ENCODE measurements at places on chromosomes 5 and 9. TPM values are rescaled to one million over a fixed set of nuclear protein-coding genes. Genes with fewer than 3 reads are reported as not detected.

DNA sequence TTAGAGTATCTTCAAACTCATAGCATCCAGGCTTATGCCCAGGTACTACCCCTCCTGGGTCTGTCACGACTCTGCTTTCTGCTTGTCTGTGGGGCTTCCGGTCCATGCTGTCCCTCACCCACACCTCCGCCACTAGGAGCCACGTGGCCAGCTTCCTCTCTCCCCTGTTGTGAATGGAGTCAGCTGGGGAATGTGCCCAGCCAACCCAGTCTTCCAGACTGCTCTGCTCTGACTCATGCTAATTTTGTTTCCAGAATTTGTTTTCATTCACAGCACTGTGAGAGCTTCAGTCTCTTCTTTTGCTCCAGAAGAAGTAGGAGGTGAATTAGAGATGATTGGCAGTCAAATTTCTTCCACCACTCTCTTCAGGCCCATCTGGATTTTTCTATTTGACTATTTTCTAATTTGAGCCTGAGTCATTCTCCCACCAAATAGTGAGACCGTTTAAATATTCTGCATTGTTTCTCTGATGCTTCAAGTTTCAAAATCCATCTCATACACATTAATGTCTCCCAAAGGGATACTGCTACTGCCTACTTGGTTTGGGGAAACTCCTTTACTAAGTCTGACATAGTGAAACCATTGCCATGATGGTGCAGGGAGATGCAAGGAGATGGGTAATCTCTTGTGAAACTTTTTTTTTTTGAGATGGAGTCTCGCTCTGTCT is 424.1 kb upstream of the KIF2A start:
- DNase-seq, result no peak

Gene FBXO38
- 46.8 TPM for total RNA-seq

DNA sequence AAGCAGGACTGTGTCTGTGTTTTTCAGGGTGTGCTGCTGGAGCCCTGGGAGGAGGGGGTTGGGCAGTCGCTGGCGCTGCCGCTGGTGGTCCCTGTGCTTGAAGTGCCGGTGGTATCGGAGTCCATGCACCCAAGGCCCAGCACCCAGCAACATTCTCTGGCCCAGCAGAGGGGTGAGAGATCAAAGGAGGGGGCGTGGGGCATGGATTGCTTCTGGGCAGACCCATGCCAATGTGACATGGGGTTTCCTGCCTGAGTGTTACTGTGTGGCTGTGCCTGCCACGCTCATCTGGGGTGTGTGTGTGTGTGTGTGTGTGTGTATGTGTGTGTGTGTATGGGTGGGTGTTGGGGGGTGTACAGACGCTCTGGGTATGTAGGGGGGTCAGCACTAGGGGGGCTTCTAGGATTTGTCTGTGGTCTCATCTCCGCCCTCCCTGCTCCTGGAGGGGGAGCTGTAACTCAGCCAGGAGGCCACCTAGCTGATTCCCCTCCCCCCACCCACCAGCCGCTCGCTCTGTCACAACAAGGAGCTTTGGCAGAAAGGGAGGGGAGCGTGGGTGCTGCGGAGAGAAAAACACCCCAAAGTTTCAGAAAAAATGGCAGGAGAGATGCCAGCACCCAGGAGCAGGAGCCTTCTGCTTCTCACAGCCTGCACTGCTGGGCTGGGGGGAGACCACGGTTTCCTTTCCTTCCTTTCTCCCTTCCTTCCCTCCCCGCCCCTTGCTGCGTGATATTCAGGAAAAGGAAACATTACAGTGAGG is 35.9 kb upstream of the HSPA9 start:
- DNase-seq, result no peak

Gene TOR4A
- total RNA-seq, result 60.8 TPM

Gene SHOC1
- not detected for total RNA-seq

GRCh38 chr9:126872516-126872915 is 12.1 kb downstream of the ZBTB34 start:
- DNase-seq, result no peak

Gene BTNL3
- total RNA-seq, result 130 TPM

DNA sequence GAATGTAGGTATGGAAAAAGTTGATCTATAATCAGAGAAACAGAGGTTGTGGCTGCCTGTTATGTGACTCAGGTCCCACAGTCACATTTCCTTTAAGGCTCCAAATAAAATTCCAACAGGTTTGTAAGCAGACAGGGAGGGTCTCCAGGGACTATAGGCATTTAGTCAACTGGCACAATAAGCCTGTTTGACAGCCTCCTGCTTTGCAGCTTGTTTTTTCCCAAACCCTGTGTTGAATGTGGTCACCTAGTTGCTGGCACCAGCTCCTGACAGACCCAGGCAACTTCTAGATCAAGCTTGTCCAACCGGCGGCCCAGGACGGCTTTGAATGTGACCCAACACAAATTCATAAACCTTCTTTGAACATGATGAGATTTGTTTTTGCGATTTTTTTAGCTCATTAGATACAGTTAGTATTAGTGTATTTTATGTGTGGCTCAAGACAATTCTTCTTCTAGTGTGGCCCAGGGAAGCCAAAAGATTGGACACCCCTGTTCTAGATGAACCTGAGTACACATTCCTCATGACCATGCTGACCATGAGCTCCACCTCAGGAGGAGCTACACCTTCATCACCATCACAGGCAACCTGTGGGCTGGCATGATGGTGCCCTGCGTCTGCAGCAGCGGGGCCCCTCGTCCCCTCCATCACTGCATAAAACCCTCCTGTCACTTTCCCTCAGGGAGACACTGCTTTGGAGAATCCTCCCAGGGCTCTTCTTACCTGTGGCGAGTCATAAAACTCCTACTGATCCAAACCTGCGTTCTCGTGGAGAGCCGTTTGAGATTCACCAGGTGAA is 15.7 kb upstream of the GRHPR start:
- DNase-seq, result no peak

Gene PLEKHG4B
- not detected for total RNA-seq

DNA sequence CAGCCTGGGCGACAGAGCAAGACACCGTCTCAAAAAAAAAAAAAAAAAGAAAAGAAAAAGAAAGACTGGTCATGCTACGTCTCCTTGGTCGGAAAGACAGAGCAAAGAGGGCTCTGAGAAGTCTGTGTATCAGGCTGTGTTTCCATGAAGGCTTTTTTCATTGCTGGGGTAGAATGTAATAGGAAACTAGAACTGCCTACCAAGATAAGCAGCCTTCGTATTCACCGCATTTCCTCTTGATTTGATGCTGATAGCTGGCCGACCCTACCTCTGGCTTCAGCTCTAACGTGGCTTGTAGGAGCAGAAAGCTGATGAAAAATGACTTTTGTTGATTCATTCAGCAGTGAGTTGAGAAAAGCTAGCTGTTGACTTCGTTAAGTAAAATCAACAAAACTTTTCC is 17.4 kb downstream of the SLC1A3 start:
- no peak for DNase-seq

- DNase-seq, result no peak
Measured at GRCh38 chr5:76016258-76016657, 66.9 kb upstream of the SV2C start.

DNA sequence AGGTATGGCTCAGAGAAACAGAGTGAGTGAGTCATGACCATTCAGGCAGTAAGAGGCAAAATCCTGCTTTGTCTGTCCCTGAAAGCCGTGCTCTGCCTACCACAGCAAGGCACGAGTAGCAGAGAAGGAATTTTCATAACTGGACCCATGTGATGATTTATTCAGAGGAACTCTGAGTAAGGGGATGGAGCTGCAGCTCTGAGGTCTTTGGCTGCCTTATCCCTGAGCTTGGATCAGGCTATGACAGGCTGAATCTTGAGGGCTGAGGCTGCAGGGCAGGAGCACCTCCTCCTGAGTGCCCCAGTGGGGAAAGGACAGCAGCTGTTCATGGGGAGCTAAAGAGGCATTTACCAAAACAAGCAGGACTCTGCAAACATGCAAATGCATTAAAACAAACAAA is 183.4 kb downstream of the PAPPA start:
- DNase-seq, result no peak

GRCh38 chr5:180689775-180690174 is 40.4 kb upstream of the FLT4 start:
- no peak for DNase-seq

DNA sequence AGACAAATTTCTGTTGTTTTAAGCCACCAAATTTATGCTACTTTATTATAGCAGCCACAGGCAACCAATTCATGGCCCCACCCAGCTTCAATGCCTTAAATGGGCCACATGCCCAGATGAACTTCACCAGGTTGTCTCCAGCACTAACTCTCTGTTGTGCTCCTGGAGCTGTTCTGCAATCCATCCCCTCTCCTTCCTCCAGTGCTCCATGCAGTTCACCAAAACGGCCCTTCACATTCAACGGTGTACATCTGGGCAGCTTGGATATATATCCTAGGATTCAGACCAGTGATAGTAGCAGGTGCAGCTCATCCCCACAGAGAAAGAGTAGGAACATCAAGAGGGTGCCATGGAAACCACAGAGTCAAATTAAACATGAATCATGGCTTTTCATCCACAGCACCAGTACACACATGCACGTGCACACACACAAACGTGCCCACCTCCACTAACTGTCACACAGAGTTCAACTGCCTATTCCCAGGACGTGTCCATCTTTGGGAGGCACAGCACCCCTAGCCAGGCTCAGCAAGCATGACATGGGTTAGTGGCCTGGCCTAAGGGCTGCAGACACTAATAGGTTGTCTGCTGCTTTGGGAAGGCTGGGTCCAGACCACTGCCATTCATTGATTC is 134.5 kb downstream of the MED10 start:
- DNase-seq, result no peak

DNA sequence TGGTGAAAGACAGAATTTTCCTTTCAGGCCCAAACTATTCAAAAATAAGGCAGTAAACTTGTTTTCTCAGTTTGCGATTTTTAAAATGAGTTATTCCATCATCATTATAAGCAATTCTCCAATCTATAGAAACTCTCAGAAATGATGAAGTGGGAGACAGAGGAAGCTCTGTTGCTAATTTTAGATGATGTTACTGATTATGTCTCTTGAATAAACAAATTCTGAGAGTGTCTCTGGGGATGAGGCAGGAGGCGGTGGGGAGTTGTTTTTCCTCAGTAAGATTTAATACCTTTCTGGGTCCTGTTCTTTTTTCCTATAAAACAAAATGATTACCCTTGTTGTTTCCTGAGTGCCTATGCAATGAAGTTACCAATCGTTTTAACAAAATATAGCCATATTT is 43.9 kb upstream of the TEX48 start:
- DNase-seq, result no peak

DNA sequence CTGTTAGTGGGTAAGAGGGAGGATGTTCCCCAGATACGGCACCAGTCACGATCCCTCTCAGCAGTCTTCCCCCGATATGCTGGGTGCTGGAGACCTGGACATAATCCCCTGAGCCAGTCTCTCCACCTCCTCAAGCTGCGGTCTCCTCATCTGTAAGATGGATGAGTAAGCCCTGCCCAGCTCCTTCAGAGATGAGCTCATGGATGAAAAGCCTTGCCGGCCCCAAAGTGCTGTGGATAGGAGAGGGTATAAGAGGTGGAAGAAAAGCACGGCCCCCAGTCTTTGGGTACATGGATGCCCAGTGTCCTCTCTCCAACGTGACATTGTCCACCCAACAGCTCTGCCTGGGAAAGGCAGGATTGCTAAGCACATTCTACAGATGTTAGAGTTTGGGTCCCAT is 4.5 kb downstream of the CAMK2A start:
- DNase-seq, result no peak

DNA sequence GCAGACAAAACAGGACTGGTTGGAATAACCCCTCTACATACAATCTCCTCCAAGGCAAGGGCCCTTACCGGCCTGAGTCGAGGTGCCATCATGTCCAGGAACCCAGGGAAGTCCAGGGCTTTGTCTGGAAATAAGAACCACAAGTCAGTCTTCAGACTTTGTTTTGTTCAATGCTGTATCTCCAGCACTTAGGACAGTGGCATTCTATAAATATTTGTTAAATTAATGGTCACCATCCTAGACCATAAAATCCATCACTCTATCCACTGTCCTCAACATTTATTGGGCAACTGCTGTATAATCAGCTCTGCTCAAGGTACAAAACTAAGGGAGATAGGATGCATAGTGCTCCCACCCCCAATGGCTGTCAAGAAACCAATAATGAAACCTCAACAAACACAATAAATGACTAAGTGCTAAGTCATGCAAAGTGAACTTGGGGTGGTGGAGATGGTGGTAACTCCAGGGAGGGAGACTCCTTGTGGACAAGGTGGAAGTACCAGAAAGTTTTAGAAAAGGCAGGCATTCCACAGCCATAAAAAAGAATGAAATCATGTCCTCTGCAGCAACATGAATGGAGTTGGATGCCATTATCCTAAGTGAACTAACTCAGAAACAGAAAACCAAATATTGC is 5.0 kb downstream of the RELL2 start:
- DNase-seq, result no peak

GRCh38 chr5:170446365-170446764 is 57.2 kb upstream of the KCNMB1 start:
- no peak for DNase-seq

DNA sequence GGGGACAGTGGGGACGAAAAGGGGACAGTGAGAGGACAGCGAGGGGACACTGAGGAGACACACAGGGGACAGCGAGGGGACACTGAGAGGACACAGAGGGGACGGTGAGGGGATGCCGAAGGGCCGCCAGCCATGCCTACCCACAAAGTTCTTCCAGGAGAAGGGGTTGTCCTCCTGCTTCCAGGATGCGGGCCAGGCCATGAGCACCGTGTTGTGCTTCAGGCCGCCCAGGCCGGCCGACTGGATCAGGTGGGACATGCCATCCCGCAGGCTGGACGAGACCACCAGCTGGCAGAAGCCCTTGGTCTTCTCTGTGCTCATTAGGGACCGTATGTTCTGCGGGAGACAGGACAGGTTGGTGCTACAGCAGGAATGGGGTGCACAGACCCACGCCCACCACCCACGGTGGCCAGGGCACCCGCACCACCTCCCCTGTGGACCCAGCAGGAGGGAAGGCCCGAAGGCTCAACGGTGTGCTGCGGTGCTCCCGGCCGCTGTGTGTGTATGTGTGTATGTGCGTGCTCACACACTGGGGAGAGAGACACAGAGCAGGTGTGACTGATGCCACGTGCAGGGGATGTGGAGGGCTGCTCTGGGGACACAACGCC is 46.6 kb downstream of the SLC12A7 start:
- no peak for DNase-seq

DNA sequence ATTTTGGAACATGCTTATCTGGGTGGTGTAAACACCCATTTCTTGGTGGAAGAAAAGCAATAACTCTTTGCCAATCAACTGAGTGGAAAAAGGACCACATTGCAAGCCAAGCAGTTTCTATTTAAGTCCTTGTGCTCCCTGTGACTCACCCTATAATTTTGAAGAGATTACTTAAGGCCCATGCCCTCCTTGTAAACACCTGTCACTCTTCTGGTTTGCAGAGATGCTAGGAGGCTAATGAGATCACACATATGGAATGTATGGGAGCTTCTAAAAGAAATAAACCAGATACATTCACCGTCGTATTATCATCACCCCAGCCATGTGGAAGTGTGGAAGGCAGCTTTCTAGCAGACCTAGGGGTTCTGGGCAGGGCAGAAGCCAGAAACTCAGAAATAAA is 337.1 kb downstream of the GADD45G start:
- DNase-seq, result no peak

- no peak for DNase-seq
Measured at GRCh38 chr5:124285071-124285470, 461.4 kb downstream of the ZNF608 start.

Gene CDH9
- total RNA-seq, result not detected

Measured in left colon (tissue), 2 donors.